ENCODE measurements at places on chromosomes 11 and 22. TPM values are rescaled to one million over a fixed set of nuclear protein-coding genes. Genes with fewer than 3 reads are reported as not detected.

DUSP8 gene
- total RNA-seq, result 2.4 TPM

HTR3A gene
- total RNA-seq, result not detected

CCDC89 gene
- total RNA-seq, result 0.55 TPM

HTR3B gene
- not detected for total RNA-seq

RAG2 gene
- total RNA-seq, result not detected

SERPIND1 gene
- 3.0 TPM for total RNA-seq

MS4A6A gene
- not detected for total RNA-seq

GRCh38 chr11:43866520-43866919 lies 14.1 kb upstream of the ALKBH3 start:
- H3K36me3 ChIP-seq, result no peaks in the 10 kb centered on the region
- no peak overlapping the region for H3K4me3 ChIP-seq
- H3K4me1 ChIP-seq, result peaks cover 7% of the 10 kb centered on the region
- H3K27me3 ChIP-seq, result no peaks in the 10 kb centered on the region
- DNase-seq, result no peak

- H3K27me3 ChIP-seq, result 0 out of 2 replicates have a peak, but pooled peaks cover 2% of the 10 kb centered on the region
- H3K4me3 ChIP-seq, result no peak overlapping the region
- no peaks in the 10 kb centered on the region for H3K36me3 ChIP-seq
- H3K4me1 ChIP-seq, result no peaks in the 10 kb centered on the region
- H3K27ac ChIP-seq, result no peak overlapping the region
Measured at GRCh38 chr11:2265396-2265795, 5.0 kb downstream of the ASCL2 start.

GRCh38 chr11:57646799-57647303 lies 2.9 kb downstream of the YPEL4 start:
- no peak overlapping the region for H3K27ac ChIP-seq
- peaks cover 17% of the 10 kb centered on the region for H3K4me1 ChIP-seq

DNA sequence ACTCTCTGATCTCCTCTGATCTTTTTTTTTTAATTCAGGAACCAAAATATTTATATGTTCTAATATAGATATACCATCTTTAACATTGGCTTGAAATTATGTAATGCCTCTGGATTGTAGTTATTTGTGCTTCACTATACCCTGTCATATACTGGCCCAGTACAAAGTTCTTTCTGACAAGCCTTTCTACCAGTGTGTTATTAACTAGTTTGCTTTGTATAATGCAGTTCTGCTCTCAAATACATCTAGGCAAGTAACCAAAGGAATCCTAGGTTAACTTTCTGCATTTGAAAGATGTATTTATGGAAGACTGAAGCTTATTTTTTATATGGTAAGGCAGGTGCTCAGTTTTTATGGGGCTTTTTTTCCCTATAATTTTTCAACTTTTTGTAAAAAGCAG lies 36.1 kb downstream of the ARHGEF12 start:
- DNase-seq, result no peak
- peaks cover 12% of the 10 kb centered on the region for H3K4me1 ChIP-seq
- H3K27ac ChIP-seq, result no peak overlapping the region
- H3K36me3 ChIP-seq, result no peaks in the 10 kb centered on the region
- no peak overlapping the region for H3K4me3 ChIP-seq

DNA sequence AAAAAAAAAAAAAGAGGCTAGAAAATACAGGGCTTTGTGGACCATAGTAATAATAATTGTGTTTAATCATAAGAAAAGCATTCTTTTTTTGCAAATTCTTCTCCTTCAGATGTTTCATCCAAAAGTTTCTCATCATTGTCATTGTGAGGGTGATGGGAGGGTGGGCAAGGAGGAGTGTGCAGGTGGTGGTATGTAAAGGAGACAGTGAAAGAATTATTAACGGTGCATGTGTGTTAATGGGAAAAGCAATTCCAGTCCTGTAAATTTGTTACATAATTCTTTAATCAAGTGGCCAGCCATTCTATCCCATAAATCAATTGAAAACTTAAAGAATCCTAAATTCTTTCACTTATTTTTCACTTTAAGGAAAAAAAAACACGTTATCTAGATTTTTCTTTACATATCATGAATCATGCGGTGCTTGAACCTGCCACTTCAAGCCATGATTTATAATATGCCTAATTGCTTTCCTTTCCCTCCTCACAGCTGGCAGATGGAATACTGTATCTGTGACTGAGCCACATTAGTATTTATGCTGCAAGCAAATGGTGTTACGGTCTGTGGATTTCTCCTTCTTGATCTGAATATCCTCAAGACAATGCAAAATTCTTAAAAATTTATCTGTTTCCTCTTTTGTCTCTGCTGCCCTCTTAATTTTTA lies 318.5 kb downstream of the JRKL start:
- no peak overlapping the region for H3K4me3 ChIP-seq
- no peaks in the 10 kb centered on the region for H3K4me1 ChIP-seq
- no peaks in the 10 kb centered on the region for H3K36me3 ChIP-seq
- no peak overlapping the region for H3K27ac ChIP-seq
- DNase-seq, result no peak

DNA sequence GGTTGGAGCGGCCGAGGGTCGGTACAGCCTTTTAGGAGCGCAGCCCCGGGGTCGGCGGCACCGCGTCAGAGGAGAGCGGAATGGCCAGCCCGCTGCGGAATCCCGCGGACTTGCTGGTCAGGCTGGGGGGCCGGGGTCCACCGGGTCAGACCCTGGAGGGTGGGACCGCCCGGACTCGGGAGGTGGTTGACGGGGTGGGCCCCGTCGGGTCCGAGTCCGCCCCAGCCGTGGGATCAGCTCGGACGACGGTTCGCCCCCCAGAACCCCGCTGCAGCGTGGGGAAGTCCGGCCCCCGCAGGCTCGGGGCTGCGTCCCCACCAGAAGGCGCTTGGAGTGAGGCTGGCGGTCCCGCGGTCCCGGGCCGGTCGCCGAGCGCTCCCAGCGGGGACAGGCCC lies 301 bp upstream of the ADM2 start:
- H3K4me3 ChIP-seq, result no peak overlapping the region
- H3K27ac ChIP-seq, result no peak overlapping the region
- no peaks in the 10 kb centered on the region for H3K4me1 ChIP-seq
- no peaks in the 10 kb centered on the region for H3K27me3 ChIP-seq

GRCh38 chr11:73883856-73884255 lies 7.1 kb downstream of the PAAF1 start:
- peaks cover 4% of the 10 kb centered on the region for H3K4me1 ChIP-seq
- no peaks in the 10 kb centered on the region for H3K27me3 ChIP-seq
- DNase-seq, result no peak
- H3K36me3 ChIP-seq, result no peaks in the 10 kb centered on the region

GRCh38 chr11:46663277-46663940 lies 37.0 kb downstream of the ARHGAP1 start:
- peaks cover 12% of the 10 kb centered on the region for H3K36me3 ChIP-seq
- DNase-seq, result peak; percentile 4
- no peaks in the 10 kb centered on the region for H3K27me3 ChIP-seq
- H3K4me3 ChIP-seq, result no peak overlapping the region

- no peaks in the 10 kb centered on the region for H3K36me3 ChIP-seq
- no peak overlapping the region for H3K27ac ChIP-seq
- no peak for DNase-seq
Measured at GRCh38 chr11:72758304-72758689, 6.1 kb upstream of the ARAP1 start.

DNA sequence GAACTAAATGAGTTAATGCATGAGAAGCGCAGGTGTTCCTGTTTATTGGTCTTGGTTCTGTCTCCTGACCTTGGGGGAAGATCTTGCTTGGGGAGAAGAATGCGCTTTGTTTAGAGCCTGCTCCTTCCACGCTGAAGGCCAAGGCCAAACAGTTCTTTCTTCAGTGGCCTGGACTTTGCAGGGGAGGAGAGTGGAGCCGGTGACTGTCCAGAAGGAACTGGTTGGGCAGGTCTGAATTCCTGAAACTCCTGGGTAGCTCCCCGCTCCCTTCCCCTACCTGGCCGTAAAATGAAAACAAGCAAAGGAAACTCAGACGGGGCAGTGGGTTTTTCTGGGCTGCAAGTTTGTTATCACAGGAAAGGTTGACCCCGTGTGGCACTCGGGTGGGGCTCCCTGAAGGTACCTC lies 3.6 kb downstream of the ARHGAP8 start:
- peak overlapping the region; percentile 61 for H3K4me3 ChIP-seq
- peaks cover 44% of the 10 kb centered on the region for H3K4me1 ChIP-seq
- peak; percentile 81 for DNase-seq
- H3K27ac ChIP-seq, result peak overlapping the region; percentile 78
- no peaks in the 10 kb centered on the region for H3K36me3 ChIP-seq
